ENCODE measurements at places on chromosomes 2 and 18.
A peak's percentile ranks its signal among the peaks of the same experiment; 100 is the strongest.

DNA sequence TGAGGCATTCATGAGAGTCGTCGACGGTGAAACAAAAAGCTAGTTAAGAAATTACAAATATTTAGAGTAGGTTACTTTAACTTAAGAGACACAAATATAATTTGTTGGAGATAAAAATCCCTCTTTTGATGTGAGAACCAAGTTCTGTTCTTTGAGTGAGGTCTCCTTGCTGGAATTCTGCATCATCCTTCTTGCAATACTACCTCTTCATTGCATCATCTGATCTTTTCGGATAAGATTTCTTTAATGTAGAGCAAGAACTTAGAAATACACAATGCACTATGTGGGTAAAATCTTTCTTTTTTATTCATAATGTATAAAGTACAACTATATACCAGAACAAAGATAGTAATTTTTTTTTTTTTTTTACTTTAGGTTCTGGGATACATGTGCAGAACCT, 118.4 kb downstream of the ARL4C start:
- DNase-seq = no peak

DNA sequence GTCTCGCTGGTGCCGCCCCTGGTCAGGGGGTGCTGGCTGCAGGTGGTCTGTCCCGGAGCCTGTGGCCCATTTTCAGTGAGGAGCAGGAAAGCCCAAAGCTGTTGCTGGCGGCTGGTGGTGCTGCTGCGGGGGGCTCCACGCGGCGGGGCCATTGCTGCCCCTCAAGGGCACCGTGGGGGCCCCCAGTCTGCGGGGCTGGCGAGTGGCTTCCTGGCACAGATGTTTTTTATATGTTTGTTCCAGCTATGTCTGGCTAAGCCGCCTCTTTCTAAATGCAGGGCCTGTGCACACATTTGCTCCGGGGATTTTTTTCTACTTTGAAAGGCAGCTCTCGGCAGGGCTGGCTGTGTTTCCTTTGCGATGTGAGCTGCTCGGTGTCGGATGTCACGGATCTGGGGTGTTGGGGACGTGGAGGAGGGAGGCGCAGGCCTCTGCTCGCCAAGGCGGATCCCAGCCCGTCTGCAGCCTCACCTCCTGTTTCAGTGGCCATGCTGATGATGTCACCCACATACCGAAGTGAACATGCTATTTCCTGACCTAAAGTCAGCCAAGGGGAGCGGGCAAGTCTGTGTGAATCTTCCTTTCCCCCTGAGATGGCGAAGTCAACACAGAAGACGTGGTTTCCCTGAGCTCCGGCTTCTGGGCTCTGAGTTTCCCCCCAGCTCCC, 112.0 kb upstream of the CTDP1 start:
- no peak for DNase-seq

GRCh38 chr2:123364243-123364896, 660.7 kb upstream of the CNTNAP5 start:
- no peak for DNase-seq

DNA sequence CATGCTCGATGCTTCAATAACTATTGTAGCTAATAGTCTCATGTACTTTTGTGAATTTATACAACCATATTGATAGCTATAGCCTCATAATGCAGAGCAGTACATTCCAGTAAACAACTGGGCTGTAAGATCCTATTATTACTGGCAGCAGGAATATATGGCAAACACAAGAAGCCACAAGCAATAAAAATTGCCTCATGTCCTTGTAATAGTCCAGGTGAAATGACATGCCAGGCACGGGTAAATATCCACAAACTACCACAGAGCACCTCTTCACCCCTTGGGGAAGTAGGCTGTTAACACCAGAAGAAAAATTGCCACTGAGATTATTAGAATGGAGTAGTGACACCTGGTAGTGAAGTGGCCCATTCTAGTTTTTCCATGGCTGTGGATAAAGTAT, 158.3 kb downstream of the MTX2 start:
- no peak for DNase-seq

DNA sequence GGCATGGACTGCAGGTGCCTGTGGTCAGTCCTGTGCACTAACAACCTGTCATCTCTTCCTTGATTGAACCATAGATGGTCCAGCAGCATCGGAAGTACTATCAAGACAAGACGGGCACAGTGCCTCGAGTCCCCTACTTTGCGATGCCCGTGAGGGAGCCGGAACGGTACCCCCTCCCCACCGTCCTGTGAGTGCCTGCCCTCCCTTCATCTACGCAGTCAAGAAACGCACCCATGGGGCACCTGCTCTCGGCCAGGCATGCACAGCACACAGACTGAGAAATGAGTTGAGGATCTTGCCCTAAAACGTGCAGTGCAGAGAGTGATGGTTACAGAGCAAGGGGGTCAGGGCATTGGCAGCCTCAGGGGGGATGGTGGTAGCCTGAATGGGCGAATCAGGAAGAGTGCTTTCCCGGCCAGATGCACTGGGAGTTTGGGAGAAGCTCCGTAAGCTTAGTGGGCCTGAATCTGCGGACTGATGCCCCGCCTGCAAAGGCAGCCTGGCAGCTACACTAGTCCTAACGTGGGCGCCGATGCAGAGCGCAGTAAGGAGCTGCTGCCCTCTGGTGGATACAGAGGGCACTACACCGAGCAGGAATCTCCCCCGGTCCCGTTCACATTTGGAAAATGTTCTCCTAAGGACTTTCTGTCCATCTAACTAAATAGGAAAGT, 63.6 kb downstream of the CIB4 start:
- peak; percentile 56 for DNase-seq

DNA sequence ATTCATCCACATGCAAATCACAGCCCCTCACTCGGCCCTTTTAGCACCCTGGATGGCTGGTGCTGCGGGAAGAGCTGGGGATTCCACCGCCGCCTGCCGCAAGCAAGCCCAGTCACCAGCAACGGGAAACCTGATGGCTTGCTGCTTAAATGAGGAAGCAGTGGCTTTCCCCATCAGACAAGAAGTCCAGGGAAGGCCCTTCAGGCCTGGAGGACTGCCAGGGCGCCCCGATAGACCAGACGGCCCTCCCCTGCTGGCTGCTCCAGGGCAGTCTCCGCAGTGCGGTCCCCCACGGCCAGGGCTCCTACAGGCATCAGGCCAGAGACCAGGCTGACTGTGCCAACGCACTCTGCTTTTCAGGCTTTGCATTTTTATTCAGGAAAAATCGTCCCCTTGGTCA, 439.1 kb downstream of the EIPR1 start:
- DNase-seq = no peak

DNA sequence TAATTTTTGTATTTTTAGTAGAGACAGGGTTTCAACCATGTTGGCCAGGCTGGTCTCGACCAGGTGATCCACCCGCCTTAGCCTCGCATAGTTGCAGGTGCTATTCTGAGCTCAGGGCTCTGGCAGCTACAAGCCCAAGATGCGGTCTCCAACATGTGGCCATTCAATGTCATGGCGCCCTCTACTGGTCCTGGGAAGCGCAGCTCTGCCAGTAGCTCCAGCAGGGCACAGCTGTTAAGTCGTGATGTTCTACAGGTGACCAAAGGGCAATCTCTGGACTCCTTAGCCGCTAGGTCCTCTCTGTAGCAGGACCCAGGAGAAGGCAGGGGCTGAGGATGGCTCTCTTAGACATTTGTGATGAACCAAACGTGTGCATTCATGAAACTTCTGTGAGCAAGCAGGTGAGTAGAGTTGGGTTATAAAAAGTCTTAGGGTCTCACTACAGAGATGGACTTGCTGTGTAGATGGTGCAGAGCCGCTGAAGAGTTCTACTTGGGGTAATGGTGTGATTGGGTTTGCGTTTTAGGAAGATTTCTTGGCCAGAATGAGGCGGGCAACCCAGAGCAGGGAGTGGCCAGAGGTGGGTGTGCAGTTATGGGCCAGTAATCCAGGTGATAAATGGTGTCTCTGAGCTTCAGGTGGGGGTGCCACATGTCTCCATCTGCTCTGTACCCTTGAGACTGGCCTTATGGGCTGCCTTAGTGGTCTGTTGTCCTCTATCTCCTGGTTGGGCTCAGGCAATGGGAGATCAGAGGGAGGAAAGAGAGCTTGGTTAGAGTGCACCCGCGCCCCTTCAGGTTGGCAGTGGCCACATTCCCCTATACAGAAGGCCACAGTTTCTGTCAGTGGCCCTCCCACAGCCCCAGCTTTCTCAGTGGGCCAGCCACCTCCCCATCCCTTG, 31.0 kb downstream of the IL37 start:
- peak; percentile 87 for DNase-seq

GRCh38 chr2:38010995-38011394, 65.0 kb downstream of the CYP1B1 start:
- DNase-seq = no peak

DNA sequence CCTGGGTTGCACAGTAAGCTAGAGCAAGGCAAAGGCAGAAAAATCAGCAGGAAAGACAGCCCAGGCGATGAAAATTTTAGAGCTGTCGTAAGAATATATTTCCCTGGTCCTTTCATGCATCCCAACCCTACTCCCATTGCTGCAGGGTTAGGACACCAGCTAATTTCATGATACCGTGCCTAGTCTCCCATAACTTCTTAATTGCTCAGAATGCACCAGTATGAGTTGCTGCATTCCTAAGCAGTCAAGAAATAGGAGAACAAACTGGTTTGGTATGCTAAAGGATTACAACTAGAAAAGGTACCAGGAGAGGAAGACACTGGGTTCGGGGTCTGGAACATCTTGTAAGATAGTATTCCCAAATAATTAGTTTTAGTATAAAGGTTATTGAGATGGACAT, 269.4 kb upstream of the NRXN1 start:
- DNase-seq = no peak

DNA sequence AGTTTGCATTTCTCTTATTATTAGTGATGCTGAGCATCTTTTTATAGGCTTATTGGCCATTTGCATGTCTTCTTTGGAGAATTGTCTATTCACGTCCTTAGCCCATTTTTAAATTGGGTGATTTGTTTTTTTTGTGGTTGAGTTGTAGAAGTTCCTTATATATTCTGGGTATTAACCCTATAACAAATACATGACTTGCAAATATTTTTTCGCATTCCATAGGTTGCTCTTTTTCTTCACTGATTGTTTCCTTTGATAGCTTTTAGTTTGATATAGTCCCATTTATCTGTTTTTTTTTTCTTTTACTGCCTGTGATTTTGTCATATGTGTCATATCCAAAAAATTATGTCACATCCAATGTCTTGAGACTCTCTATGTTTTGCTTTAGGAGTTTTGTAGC, 243.6 kb downstream of the GPD2 start:
- DNase-seq = no peak

GRCh38 chr2:168890006-168890782, at the start of gene SPC25:
Gene SPC25, minus strand, starts transcription at chr2:168890430. Its CDS starts 911 bp downstream, at chr2:168889519.
- DNase-seq = peak; percentile 94

DNA sequence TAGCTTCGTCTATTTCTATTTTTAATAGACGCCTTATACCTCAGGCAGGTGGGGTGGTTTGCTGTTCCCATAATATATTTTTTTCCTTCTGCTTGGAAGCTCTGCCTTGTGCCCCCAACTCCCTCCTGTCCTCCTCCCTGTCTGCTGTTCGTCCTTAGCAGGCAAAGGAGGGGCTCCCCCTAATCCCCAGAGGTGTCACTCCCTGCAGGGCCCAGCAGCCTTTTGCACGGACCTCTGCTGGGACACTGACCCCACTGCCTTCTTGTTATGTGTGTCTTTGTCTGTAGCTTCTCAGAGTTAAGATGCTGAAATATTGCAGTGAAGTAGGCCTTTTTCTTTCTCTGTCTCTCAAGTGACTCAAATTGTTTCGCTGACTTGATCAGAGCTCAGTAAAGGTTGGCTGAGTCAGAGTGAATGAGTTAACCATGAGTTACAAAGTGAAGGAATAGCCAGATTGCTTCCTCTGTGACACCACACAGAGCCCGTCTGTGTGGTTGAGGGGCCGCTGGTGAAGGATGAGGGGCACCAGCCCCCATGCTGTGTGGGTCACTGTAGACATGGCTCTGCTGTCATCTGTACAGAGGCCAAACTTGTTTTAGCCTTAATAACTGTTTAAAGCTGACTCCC, 47.7 kb downstream of the PRKCE start:
- DNase-seq = peak; percentile 21

GRCh38 chr18:46097431-46097800, 680 bp downstream of the ATP5F1A start:
- peak; percentile 50 for DNase-seq

GRCh38 chr2:84963692-84964405, 7.1 kb upstream of the KCMF1 start:
- DNase-seq = no peak

DNA sequence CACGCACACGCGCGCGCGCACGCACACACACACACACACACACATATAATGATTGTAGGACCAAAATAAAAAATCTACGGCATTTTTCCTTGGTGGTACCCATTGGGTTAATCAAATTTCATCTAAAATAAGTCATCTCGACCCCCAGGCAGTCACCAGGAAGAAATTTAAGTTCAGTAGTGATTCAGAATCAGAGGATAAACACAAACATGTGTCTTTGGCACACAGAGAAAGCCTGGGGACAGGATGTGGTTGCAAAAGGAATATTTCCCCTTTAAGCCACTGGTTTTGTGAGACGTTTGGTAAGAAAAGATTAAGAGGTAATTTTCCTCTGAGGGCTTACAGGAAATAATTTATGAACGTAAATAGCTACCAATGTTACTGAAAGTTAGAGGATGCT, 171.6 kb upstream of the PIEZO2 start:
- DNase-seq = peak; percentile 34

- DNase-seq = no peak
Observed at GRCh38 chr2:152415796-152416195, 80.8 kb downstream of the FMNL2 start.

- DNase-seq = no peak
Observed at GRCh38 chr2:144914622-144915318, 394.9 kb upstream of the ZEB2 start.

DNA sequence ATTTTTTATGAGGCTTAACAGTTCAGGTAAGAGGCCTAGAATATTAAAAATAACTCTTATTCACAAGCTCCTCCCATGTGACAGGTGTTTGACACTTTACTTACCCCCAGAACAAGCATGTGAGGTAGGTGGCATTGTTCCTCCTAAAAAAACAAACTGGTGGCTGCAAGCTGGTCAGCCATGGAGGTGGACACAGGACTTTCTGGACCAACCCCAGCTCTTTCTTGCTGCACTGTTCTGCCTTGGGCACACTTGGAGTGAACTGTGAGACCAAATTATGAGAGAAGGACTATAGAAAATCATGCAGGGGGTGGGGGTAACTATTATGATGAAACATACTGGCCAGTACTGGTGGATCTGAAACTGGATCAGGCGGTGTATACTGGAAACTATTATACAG, 56.6 kb downstream of the PTPRM start:
- DNase-seq = no peak

DNA sequence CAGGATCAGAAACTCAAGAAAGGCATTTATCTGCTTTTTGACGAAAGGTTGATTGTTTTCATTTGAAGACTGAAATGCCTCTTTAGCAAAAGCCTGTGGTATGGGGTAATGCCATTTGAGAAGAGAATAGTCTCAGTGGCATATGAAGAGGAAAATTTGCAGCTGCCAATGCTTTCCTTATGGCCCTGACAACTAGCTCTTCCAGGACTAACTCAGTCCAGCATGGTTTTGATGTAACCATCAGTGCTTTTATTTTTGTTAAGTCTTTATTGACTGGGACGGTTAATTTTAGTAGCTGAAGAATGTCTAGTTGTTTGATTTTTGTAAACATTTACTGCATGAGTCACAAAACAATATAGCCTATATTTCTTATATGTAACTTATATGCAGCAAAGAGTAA, 158.4 kb downstream of the LNPK start:
- DNase-seq = no peak

Measured in GM12865 (cell line).